ENCODE measurements at places on chromosomes 6 and 20.

GRCh38 chr20:40991181-40991889 lies 37.3 kb upstream of the TOP1 start:
- no peak for DNase-seq

DNA sequence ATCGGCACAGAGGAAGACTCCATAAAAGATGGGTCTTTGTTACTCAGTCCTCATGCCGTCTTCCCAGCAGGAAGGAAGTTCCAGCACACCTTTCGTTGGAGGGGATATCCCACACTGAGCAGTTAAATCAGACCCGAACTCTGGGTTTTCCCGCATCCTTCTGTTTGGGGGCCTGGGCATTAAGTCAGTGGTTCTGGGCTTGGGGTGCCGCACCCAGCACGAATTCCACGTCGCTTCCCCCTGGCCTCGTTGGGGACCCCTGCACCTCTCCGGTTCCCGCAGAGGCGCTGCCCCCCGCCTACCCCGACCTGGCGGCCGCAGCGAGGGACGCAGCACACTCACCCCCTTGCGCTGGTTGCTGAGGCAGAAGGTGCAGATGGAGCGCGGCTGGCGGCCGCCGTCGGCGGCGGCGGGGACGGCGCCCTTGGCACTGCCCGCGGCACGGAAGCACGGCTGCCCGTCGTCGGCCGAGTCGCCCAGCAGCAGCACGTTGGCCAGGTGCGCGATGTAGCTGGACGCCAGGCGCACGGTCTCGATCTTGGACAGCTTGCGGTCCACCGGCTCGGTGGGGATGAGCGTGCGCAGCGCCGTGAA lies 641 bp downstream of the TCF15 start:
- no peak for DNase-seq

DNA sequence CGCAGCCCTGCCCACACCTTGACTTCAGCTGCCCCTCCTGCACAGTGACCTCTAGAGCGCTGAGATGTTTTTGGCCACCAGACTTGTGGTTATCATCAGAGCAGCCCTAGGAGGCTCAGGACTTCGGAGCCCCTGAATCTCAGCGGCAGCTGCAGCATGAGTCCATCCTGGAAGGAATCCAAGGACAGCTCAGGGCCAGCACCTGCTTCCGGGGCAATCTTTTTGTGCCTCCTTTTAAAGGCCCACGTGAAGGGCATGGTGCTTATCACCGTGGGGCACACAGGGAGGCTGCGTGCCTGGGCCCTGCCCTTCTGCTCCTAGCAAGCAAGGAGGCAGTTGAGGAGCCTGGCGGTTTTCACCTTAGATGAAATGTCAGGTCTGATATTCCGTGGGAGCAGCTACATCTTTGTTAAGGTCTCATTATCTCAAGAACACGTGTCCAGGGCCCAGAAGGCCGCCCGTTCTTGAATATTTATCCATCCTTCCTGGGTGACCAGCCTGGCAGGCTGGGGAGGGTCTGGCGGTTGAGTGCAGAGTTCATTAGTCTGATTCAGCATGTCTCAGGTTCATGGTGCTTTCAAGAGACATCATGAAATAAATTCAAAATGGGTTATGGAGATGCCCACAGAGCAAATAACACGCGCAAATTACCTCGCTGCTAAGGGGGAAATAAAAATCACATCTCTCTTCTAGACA lies 392.4 kb downstream of the TAF4 start:
- no peak for DNase-seq

DNA sequence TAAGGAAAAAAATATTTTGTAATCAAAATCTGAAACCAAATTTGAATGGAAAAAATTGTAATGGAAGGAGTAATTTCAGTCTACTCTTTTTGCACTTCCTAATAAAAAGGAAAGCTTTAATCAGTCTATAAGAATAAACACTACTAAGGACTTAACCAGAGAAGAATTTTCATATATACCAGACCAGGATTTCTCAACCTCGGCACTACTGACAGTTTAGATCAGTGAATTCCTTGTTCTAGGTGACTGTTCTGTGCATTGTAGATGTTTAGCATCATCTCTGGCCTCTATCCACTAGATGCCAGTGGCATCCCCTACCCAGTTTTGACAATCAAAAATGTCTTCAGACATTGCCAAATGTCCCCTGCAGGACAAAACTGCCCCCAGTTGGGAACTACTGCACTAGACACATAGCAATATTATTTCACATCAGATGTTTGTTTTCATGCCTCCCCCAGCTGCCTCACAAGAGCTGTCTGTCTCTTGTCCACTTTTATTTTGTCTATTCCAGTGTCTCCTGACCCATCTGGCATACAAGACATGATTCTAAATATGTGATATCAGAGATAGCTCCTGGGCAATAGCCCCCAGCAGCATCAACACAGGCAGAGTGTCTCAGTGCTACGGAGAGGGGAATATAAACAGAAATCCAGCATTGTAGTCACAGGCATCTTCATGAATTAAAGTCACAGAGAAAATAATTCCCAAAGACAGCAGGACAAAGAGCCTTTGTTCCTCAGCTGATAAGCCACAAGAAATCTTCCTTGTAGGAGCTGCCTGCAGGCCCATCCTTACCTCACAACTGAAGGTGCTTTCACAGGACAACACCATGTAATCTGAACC lies 27.0 kb downstream of the DNAAF9 start:
- no peak for DNase-seq

DNA sequence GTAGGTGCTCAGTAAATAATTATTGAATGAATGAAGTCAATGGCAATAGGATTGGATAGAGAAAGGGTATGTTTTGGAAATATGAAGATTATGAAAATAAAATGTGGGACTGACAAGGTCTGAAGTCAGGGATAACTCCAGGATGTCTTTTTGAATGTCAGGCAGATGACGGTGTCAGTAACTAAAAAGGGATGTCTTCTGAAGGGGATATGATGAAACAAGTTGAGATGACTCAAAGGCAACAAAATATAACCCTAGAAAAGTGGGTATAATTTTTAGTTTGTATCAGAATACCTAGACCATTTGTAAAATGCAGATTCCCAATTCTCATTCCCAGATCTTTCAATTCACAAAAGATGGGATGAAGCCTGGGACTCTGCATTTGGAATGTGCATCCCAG lies 257.3 kb upstream of the SGK1 start:
- DNase-seq: no peak

- DNase-seq: no peak
Measured at GRCh38 chr20:24534282-24534681, 64.9 kb downstream of the SYNDIG1 start.

DNA sequence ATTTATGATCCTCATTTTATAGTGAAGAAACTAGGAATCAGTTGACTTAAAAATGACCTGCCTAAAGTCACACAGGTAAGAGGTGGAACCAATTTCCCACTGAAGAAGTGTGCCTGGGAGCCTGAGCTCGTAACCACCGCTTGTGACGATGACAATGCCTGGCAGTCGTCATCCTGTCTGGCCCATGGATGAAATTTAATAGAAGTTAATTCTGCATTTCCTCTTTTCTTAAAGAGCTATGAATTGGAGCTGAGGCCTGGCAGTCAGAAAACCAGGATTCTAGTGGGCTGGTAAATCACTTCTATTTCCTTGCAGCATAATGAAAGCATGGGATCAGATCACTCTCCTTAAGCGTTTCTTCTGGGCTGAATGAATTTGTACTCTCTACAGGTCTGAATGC lies 200.0 kb upstream of the SGK1 start:
- no peak for DNase-seq

All from mesothelial cell of epicardium (in vitro differentiated cells).